ENCODE measurements at places on chromosomes 11 and 22.

GRCh38 chr11:43242401-43242800 is 69.4 kb upstream of the API5 start:
- DNase-seq: no peak

DNA sequence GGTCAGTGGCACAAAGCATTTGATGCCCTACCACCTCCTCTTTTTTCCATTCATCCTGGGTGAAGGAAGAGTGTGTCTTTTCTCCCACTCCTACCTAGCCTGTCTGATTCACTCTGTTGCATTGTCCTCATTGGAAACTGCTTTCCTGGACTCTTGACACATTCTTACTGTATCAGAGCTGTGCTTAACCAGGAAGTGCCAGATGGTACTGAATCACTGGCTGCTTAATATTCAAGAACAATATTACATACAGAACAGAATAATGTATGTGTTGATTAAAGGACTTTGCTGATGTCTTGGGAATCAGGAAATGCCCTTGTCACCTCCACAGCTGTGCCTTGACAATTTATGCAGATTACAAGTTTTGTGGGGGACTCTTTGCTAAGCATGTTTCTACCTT is 44.4 kb downstream of the SVIP start:
- no peak for DNase-seq

- DNase-seq: no peak
Observed at GRCh38 chr11:108558222-108558621, 35.3 kb downstream of the EXPH5 start.

DNA sequence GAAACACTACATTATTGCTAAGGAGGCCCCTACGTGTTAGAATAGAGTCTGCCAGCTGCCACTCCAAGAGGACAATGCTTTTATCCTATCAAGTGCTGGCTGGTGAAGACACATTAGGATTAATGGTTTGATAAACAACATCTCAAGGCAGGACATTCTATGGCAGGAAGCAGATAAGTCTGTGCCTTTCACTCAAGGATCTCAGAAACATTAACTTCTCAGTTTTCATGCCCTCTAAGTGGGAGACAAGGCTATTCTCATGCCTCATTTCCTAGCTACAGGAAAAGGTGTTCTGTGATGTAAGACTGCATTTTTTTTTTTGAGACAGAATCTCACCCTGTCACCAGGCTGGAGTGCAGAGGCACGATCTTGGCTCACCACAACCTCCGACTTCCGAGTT is 23.5 kb upstream of the TIMP3 start:
- no peak for DNase-seq

- no peak for DNase-seq
Observed at GRCh38 chr22:22427542-22428065, 80.9 kb downstream of the ZNF280B start.

Data from myocyte (in vitro differentiated cells).